AG08395 (cell line): ENCODE measurements at places on chromosomes 7 and 10.

DNA sequence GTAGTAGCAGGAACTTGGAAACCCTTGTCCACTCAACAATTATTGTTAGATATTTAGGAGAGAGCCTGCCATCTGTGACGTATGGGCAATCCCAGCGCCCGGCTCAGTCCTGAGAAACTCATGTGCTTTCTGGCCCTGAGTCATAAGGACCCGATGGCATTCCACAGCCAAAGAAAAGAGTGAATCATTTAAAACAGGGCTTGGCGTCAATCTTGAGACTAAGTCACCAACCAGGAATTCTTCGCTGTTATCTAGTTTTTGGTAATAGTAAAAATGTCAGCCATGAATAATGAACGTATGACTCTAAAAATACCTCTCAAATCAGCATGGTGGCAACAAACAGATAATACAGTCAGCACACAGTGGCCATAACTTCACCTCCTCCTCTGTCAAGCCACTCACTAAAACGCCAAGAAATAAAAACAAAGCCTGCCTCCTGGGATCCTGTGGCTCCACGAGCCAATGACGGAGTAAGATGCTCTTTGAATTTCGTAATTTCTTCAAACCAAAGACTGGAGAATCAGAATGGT is 140.8 kb downstream of the ADAM12 start:
- peak; percentile 96 for DNase-seq

DNA sequence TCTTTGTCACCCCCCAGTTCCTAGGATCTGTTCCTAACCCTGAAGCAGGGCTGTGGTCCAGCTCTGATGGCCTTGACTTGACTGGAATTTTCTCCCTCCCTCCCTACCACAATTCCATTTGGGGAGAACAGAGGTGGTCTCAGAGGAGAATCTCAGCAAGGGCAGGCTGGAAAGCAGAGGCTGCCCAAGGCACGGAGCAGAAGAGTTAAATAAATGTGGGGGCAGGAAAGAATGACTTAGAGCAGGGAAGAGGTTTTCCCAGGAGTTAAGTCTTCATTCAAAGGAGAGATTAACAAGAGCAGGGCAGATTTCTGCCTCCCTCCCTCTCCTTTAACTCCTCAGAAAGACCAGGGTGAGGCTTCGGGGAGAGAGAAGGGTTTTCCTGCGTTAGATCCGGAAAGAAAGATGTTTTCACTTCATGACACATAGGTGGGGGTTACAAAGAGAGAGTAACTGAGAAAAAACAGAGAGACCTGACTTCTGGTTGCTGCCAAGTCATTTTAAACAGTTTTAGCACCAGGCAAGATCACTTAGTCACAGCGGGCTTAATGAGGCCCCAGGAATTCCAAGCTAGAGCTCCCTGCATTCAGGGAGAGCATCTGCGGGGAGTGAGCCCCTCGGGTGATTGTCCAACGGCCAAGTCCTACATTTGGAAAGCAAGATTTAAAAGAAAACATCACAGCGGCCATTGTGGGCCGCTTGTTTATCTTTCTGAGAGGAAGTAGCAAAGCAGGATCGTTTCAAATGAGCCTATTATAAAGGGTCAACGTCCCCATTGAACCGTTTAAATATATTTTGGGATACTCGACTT is 78.7 kb downstream of the ARHGAP22 start:
- DNase-seq: peak; percentile 78

DNA sequence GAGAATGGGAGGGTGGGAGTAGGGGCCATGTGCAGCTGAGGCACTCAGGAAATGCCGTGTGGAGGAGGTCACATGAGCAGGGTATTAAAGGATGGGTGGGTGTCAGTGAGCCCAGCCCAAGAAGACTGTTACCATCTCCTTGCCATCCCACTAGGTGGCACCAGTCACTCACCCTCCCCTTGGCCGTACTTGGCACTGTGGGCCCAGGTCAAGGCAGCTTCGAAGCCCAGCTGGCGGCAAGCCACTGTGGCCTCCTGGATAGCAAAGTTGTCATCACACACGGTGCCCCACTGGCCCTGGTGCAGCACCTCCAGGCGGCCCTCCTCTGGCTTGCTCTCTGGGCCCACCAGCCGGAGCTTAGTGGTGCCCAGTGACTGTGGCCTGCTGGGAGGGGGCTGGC is 5.4 kb downstream of the LOXL4 start:
- DNase-seq: peak; percentile 52

- DNase-seq: no peak
These were observed 14.9 kb upstream of the EBF3 start for GRCh38 chr10:129978980-129979379.

DNA sequence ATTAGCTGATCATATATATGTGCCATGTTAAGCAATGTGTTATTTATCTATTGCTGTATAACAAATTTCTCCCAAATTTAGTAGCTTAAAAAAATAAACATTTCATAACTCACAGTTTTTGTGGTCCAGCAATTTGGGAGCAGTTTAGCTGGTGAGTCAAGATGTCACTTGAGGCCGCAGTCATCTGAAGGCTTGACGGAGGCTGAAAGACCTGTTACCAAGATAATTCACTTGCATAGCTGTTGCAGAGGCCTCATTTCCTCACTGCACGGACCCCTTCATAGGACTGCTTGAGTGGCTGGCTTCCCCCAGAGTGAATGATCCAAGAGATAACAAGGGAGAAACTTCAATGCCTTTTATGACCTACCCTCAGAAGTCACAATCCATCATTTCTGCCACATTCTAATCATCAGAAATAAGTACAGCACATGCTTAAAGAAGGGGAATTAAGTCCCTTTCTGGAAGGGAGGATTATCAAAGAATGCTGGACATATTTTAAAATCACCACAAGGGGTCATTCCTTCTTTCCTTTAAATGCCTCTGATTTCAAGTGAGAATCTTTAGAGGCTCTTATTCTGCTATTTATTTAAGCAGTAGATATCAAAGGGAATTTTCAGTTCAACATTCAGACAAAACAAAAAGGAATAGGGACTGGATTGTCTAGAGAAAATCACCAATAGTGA is 10.5 kb upstream of the SRPK2 start:
- peak; percentile 38 for DNase-seq

GRCh38 chr7:148579366-148579765 is 11.2 kb upstream of the C7orf33 start:
- DNase-seq: no peak

GRCh38 chr7:95511716-95512260 is 26.0 kb downstream of the ASB4 start:
- peak; percentile 67 for DNase-seq

GRCh38 chr10:100612601-100613595 is 77.2 kb downstream of the HIF1AN start:
- no peak for DNase-seq

- no peak for DNase-seq
These were observed 293.1 kb downstream of the GRM8 start for GRCh38 chr7:126959649-126960048.

DNA sequence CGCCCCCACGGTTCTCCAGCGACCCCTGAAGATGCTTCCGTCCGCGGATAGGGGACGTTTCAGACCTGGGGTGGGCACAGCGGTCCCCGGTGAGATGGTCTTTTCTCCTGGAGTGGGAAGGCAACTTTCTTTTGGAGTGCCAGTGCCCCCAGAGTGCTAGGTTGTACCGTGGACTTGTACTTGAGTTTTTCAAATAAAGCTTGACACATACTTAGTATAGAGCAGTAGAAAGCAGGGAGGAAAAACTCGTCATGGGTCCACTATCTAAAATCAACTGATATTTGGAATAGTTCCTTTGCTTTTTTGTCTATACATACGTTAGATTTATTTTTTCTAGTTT is 28.4 kb downstream of the RBM20 start:
- DNase-seq: no peak

- no peak for DNase-seq
These were observed 280.1 kb downstream of the TCF7L2 start for GRCh38 chr10:113230011-113230610.

DNA sequence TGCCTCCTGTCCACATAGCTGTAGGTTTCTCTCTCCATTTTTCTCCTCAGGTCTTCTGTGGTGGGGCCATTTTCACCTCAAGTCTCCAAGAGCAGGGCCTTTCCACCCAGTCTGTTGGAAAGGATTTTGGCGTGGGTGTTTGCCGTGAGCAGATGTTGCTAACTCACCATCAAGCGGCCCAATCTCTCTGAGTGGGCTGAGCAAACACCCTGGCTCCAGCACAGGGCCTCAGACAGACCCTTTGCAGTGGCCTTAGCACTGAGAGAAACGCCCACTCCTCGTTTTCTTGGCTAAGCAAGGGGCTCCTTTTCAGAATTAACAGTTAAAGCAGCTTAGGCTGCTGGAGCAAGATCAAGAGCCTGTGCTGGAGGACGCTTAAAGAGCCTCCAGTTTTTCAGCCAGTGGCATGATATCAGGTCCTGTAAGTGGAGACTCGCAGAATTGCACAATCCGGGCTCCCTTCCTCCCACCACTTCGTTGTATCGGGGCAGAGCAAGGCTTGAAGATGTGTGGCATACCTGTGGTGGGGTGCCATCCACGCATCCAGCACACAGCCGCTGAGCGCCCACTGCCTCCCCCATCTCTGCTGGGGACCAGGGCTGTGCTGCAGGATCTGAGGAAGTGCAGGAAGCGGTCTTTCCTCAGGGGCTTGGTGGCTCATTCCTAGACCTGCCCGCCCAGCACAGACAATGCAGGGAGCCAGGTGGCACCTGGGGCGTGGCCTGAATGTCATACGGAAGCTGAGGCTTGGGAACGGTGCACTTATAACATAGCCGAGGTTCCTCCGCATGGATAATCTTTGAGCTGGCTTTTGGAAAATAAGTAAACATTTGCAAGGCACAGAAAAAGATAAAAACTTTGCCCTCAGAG is 142.7 kb downstream of the ADARB2 start:
- DNase-seq: no peak

- no peak for DNase-seq
These were observed 27.2 kb upstream of the WNT16 start for GRCh38 chr7:121301446-121302213.

GRCh38 chr7:50824882-50825281 is 42.2 kb upstream of the GRB10 start:
- no peak for DNase-seq

GRCh38 chr7:29851487-29851886 is 45.2 kb downstream of the WIPF3 start:
- DNase-seq: no peak

DNA sequence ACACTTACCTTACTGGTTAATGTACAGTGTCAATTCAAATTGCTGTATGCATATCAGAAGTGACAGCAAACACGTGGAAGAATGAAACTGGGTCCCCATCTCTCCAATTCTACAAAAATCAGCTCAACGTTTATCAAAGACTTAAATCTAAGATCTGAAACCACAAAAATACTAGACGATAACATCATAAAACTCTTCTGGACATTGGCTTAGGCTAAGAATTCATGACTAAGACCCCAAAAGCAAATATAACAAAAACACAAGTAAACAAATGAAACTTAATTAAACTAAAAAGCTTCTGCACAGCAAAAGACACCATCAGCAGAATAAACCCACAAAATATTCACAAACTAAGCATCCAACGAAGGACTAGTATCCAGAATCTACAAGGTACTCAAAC is 35.9 kb upstream of the PFKP start:
- DNase-seq: no peak

- DNase-seq: no peak
These were observed 8.0 kb downstream of the DLX5 start for GRCh38 chr7:97016381-97017191.

- no peak for DNase-seq
These were observed 113.4 kb upstream of the NOBOX start for GRCh38 chr7:144516729-144517525.

- no peak for DNase-seq
These were observed 2.6 kb upstream of the CYP26A1 start for GRCh38 chr10:93071177-93071472.

GRCh38 chr7:131568510-131568909 is 12.1 kb upstream of the PODXL start:
- DNase-seq: no peak

GRCh38 chr7:43170571-43170970 is 58.1 kb downstream of the HECW1 start:
- DNase-seq: no peak

DNA sequence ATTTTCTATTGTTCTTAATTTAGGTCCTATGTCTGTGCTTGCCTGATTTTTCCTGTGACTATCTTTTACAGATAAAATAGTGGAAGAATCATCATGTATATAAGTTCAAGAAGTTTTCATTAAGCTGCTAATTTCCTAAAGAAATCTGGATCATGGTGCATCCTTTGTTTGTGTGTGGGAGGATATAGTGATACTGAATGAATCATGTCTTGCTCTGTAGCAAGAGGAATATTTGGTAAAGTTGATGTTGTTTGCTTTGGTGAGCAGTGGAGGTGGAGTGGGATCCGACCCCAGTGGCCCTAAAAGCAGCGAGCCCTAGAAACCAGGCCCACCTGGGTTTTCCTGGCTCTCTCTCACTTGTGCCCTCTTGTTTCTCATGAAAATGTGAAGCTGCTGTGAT is 83.7 kb downstream of the CCNY start:
- peak; percentile 35 for DNase-seq

DNA sequence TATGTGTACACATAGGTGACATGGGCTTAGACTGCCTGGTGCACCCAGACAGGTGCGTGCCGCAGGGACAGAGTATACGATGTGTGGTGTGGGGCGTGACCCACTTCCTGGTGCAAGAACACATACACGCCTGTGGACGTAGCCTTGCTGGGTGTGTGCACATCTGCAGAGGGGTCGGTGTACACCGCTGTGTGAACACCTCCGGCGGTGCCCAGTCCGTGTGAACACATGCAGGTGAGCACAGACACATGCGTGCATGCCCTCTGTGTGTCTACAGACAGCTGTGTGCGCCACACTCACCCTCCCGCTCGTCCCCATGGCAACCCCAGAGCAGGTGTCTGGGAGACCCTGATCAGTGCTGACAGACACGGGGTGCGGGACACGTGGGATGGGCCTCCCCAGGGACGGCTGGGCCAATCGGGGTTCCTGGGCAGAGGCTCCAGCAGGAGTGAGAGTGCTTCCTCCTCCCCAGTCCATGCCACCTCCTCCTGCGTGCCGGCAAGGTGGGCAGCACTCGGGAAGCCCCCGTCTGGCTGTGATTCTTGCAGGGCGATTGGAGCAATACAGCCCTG is 23.4 kb downstream of the ELFN1 start:
- DNase-seq: no peak

DNA sequence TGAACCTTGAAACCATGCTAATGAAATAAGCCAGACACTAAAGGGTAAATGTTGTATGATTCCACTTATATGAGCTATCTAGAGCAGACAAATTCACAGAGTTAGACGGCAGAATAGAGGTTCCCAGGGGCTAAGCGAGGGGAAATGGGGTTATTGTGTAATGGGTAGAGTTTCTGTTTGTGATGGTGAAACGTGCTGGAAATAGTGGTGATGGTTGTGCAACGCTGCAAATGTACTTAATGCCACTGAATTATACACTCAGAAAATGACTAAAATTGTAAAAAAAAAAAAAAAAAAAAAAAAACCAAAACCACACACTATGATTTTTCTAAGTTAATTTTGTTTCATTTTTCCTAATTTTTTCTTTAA is 30.0 kb downstream of the SFXN4 start:
- DNase-seq: no peak
